ENCODE measurements at places on chromosomes 2 and 18.

- no peak for DNase-seq
Observed at GRCh38 chr2:16006537-16007166, 66.3 kb downstream of the MYCN start.

- DNase-seq = no peak
Observed at GRCh38 chr2:44004735-44005602, 9.2 kb upstream of the LRPPRC start.

DNA sequence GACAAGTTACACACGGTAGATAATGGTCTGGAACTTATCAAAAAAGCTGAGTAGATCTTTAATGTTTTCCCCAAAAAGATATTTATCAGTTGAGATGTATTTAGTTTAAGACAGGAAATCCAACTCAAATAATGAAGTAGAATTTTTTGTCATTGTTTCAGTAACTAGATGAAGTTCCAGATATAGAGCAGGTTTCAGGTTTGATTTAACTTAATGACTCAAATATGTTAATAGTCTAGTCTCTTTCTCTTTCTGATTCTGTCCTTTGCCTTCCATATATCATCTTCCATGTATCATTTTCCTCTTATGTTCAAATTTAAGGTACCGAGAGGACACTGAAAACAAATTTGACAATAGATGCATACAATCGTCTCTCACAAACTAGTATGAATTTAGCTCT is 23.6 kb upstream of the DOCK10 start:
- no peak for DNase-seq

DNA sequence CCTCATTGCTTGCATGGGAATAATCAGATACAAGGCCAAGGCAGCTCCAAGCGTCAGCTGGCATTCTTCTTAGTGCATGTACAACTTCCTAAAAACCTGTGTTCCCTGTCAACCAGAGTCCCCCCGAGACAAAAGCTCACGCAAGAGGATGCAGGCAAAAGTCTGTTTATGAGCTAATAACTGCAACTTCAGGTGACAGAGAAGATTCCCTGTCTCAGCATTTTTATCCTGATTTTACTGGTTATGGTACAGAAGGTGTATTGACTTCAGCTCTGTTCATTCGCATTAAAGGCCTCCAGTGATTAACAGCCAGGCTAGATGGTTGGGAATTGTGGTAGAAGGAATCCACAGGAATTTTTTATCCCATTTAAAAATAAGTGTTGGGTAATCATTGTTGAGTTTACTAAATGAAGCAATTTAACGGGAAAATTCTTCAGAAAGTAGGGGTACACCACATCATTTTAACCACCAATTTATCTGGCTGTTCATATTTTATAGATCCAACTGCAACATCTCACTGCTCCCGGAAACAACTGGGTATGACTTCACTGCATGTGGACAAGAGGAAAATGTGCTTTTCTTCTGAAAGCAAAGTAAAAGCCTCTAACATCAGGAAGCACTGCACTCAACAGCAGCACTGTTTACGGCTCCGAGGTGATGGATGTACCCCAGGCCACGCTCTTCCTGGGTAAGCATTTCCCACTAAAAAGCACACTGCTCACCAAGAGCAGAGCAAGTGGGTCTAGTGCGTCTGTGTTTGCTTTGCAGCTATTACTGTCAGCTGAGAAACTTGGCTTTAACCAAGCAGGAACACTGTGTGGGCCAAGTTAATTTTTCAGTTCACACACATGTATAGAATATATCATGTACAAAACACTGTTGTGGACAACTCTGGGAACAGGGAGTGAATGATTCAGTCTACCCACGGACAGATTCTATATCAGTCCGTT is 31.9 kb downstream of the CCBE1 start:
- no peak for DNase-seq

DNA sequence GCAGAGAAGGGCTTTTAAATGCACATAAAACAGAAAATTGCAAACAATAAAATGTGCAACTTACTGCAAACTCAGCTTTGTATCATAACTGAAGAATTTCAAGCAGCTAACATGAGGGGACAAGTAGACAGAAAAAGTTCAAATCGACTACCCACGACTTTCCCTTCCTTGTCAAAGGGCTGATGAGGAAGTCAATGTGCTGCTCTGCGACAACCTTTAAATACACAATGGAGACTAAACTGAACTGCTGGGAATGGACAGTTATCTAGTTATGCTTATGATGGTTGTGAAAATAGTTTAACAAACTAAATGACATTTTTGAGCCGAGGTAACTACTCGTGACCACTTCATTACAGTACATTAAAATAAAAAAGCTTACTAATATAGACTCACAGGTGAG is 84.1 kb downstream of the INO80D start:
- no peak for DNase-seq

DNA sequence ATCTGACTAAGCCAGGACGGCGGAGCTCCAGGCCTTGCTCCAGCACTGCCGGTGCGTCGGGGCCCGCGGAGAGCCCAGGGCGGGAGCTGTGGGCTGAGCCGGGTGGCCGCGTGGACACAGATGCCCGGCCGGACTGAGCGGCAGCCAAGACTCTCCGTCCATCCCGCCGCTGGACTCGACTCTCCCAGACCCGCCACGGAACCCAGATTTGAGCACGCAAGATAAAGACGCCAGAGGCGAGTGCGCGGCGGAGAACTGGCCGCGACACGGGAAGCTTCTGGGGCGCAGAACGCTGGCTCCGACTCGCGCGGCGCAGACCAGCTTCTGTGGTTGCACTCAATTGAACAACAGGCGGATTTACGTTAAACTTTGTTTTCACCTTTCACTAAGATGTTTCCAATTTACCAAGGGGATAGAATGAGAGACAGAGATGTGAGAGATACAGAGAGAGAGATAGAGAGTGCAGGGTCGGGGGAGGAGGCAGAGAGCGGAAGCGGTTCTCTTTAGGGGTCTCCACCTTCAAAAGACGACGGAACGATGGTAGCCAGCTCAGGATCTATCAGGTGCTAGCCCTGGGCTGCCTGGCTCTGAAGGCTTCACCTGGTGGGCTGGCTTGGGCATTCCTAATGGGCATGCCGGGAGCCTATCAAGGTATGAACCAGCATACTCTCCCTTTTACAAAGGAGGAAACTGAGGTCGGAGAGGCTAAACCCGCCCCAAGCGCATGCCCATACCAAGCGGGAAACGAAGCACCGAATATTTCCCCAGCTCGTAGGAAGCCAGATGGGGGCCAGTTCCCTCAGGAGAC is 10.4 kb upstream of the EN1 start:
- no peak for DNase-seq

- DNase-seq = no peak
Observed at GRCh38 chr18:78542204-78542603, 437.4 kb upstream of the SALL3 start.

DNA sequence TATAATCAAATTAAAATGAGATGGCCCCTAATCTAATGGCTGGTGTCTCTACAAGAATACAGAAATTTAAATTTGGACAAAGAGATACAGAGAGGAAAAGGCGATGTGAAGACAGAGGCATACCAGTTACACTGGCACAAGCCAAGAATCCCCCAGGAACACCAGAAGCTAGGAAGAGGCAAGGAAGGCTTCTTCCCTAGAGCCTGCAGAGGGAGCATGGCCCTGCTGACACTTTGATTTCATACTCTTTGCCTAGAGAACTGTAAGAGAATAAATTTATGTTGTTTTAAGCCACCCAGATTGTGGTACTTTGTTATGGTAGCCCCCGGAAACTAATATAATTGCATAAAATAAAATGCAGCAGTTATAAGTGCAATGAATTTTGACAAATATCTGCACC is 671.4 kb downstream of the MBD2 start:
- no peak for DNase-seq

- DNase-seq = peak; percentile 33
Observed at GRCh38 chr2:241844066-241844728, 14.5 kb downstream of the PDCD1 start.

- no peak for DNase-seq
Observed at GRCh38 chr2:229084447-229084846, 186.6 kb downstream of the PID1 start.

DNA sequence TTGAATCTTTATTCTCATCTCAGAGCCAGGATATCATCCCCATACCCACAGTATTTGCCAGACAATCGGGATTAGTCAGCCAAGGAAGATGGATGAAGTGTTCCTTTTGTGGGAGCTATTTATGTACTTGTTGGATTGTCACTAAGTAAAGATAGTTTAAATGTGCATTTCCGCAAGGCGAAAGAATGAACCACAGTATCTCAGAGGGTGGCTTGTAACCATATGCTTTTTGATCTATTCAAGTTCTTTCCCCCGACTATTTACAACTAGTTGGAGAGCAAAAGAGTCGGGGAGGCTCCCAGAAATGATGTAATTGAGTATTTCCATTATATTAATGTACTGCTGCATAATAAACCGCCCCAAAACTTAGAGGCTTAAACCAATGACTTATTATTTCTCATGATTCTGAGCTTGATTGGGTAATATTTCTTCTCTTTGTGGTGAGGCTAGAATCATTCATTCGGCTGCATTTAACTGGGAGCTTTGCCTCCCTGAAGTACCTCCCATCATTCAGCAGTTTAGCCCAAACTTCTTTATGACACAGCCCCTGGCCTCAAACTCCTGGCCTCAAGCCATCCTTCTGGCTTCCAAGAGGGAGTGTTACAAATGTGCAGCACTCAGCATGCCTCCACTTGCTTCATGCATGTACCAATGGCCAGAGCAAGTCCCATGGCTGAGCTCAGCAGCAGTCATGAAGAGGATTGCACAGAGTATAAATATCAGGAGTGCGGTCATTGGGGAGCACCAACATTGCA is 423.7 kb downstream of the METTL4 start:
- no peak for DNase-seq

DNA sequence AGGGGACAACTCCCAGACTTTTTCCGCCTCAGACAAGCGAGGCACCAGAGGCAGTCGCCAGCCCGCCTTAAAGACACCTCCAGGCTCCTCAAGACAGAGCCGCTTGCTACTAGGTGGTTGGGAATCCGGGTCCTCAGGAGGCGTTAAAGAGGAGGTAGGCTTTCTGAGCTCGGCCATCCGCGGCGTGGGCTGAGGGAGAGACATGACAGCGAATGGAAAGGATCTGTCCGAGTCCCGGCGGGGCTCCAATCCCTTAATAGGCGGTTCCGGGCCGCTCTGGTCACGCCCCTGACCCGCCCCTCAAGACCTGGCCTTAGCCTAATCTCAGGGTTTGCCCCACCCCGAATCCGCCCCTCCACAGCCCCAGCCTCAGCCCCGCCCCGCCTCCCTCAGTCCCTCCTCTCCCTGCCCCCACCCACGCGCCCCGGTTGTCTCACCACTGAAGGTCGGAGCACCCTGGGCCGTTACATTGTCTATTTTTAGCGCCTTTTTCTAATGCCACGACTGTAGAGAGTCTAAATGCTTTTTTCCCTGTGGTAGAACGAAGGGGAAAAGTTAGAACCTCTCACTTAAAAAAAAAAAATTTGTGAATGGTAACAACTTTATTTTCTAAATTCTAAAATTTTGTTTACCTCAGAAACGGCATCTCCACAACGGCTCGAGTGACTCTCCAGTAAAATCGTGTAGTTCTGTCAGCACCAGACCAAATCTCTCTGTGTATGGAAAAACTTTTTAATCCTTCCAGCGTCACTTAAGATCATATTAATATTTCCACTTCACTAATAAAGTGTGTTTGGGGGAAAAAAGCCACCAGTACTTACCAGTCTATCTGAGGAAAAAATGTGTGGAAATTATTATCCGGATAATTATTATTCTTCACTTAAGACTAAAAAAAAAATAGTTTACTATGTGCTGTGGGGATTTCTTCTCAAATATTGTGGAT is at the start of gene RAD51AP2:
TSS of gene RAD51AP2 (minus strand) at position 229 of the 943 bp plus-strand sequence. CDS start at position 204, 25 bp downstream.
- no peak for DNase-seq

DNA sequence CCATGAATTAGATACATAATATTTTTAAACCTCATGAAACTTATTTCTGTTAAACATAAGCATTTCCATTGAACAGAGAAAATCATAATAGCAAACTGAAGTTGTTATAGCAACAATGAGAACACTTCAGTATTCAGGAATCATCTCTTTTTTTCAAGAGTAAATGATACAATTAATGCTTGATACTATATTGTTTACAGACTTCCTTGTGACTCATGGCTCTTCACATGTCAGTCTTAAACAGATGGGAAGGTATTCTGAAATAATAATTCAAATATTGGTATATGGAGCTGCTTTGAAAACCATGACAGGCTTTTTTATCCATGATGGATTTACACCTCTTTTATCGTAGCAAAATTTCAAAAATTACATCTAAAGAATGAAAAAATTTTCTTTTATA is 226.5 kb upstream of the RBMS1 start:
- no peak for DNase-seq

DNA sequence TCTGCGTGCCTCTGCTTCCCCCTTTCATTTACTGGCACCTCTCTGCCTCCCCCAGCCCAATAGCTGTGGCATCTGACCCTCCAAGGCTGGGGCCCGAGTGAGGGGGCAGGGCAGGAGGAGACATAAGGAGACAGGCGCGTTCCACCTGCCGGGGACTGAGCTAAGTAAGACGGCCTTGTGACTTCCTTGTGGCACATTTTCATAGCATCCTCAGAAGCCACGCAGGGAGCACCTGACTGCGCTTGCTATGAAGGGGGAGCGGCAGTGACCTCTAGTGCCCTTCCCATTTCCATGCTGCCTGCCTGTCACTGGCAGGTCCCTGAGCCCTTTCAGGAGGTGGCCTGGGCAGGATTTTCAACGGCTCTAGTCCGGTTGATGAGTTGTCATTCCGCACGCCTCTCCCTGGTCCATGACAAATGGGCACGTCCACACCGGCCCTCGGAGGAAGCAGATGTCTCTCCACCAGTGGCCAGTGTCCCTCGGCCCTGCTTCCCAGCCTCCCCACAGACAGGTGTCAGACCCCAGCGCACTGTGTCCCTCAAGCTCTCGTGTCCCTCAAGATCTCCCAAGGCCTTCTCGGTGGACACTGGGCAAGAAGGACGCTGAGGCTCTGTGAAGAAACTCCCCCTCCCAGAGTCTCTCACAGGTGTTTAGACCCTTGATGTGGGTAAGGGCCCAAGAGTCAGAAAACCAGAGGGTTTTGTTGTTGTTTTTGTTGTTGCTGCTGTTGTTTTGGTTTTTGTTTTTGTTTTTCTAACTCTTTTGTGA is 42.7 kb downstream of the CYP26B1 start:
- DNase-seq = no peak

DNA sequence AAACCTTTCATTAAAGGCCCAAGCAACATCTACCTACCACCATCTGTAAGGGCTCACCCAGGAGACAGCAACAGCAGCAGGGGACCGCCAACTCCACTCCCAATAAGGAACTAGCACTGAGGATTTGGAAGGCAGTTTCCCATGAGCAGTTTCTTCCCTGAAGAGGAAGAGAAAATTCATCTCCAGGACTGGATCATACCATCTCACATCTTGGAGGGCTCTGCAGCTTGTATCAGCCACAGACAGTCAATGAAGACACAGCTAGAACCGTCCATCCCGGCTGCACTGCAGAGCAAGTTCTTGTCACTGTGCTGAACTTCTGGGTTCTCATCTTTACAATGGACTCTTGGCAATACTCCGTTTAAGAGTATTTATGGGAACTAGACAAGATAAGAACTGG is 2.8 kb upstream of the GYPC start:
- DNase-seq = no peak

- no peak for DNase-seq
Observed at GRCh38 chr18:58290116-58290695, 246.2 kb downstream of the NEDD4L start.

Measured in effector CD8-positive, alpha-beta T cell (primary cell).